ENCODE measurements at places on chromosomes 3 and 15.
A peak's percentile ranks its signal among the peaks of the same experiment; 100 is the strongest.

- DNase-seq = peak; percentile 46
Observed at GRCh38 chr3:184812662-184813042, 686 bp downstream of the VPS8 start.

DNA sequence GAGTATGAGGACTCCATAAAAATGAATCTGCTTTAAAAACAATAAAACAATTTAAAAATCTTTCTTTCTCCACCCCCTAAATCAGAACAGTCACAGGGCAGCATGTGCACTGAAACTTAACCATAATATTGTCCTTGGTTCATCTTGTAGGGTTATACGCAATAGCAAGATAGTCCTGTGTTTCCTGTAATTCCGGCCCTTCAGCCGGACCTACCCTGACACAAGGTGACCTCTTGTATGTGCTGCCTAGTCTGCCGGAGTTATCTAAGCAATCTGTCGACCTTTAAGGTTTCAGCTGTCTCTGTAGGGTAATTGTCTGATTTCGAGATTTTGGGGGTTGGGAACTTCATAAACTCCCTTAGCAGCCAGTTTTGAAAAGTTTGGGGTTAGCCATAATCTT lies 99.9 kb downstream of the DHX36 start:
- no peak for DNase-seq

- no peak for DNase-seq
Observed at GRCh38 chr3:134134698-134135415, 105.1 kb upstream of the SLCO2A1 start.

GRCh38 chr3:23650371-23651140 lies 155.2 kb upstream of the UBE2E1 start:
- no peak for DNase-seq

DNA sequence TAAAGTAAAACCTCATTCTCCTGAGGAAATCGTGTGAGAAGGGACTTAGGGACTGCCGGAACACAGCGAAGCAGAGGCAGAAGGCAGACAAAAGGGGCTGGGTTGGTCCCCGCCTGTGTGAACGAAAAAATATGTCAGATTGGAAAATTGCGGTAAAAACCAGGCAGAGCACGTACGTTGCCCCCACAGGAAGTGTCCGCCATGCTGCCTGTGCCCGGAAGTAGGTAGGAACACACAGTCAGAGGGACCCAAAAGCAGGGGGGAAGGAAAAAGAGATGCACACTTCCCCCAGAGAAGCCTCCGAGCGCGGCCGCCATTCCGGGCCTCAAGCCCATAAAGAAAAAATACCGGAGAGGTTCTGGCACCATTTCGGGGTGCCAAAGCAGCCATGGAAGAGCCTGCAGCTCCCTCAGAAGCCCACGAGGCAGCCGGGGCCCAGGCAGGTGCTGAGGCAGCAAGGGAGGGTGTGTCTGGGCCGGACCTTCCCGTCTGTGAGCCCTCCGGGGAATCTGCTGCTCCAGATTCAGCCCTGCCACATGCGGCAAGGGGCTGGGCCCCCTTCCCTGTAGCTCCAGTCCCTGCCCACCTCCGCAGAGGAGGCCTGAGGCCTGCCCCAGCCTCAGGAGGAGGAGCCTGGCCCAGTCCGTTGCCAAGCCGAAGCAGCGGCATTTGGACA lies at the start of gene MKRN3:
MKRN3 (plus strand) TSS at position 280 of the 676 bp plus-strand sequence; CDS start at position 389, 109 bp downstream.
- DNase-seq = peak; percentile 58

- DNase-seq = no peak
Observed at GRCh38 chr15:29092376-29093064, 177.1 kb downstream of the NSMCE3 start.

- DNase-seq = no peak
Observed at GRCh38 chr3:134035836-134036235, 6.1 kb upstream of the SLCO2A1 start.

GRCh38 chr15:73607405-73607804 lies 25.8 kb downstream of the NPTN start:
- no peak for DNase-seq

- no peak for DNase-seq
Observed at GRCh38 chr15:84604826-84605553, 4.2 kb downstream of the ZSCAN2 start.

DNA sequence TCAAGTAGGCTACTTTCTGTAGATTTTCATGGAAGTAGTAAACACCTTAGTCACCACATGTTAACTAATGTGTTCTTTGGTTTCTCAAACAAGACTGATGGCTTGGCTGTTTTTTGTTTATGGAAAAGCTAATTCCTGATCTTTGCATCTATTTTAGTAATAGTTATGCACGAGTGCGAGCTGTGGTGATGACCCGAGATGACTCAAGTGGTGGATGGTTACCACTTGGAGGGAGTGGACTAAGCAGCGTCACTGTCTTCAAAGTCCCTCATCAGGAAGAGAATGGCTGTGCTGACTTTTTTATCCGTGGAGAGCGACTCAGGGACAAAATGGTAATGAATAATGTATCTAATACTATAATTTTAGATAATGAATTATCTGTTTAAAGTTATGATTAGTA lies 46.6 kb downstream of the SPRED1 start:
- DNase-seq = no peak

GRCh38 chr3:15932348-15933300 lies 134.8 kb upstream of the ANKRD28 start:
- no peak for DNase-seq

GRCh38 chr15:63038926-63039673 lies 3.4 kb upstream of the TPM1 start:
- DNase-seq = no peak

DNA sequence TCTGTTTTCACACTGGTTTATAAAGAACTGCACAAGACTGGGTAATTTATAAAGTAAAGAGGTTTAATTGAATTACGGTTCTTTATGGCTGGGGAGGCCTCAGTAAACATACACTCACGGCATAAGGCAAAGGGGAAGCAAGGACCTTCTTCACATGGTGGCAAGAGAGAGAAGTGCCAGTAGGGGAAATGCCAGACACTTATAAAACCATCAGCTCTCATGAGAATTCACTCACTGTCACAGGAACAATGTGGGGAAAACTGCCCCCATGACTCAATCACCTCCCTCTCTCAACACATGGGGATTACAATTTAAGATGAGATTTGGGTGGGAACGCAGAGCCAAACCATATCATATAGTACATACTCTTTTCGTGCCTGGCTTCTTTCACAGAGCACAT lies 42.4 kb downstream of the MAP2K1 start:
- DNase-seq = no peak

DNA sequence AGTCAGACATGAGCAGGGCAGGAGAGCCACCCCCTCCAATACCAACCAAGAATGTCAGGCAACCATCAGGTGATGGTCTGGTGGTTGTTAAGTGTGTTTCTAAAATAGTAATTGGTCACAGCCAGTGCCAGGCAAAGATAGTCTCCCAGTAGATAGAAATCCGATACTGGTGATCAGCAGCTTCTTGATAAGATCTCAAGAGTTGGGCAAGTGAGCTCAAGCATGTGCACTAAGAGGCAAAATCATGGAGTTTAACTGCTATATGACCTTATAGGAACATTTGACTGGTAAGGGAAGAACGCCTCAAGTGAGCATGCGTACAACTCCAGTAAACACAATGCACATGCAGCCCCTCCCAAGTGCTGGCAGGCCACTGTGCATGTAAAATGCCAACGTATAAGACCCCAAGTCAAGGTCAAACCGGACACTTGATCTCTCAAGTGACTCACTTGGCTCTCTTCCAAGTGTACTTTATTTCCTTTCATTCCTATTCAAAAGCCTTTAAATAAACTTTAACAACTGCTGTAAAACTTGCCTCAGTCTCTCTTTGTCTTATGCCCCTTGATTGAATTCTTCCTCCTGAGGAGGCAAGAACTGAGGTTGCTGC lies 36.0 kb upstream of the CBLB start:
- DNase-seq = no peak

DNA sequence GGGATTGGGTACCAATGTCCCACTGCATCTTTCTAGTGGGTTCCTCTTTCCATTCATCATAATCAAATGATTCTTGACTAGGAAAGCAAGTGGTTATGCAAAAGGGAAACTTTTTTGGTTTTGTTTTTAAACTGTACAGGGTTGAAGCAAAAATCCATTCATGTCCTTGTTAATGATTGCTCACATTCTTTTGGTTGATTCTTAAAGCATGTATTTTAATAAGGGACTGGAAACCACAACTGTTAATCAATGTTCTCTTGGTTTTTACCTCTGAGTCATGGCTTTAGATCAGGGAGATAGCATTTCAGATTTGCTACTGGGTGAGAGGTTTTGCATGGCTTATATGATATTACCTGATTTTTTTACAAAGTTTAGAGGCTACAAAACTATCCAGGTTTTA lies 371.7 kb upstream of the RGMA start:
- no peak for DNase-seq

GRCh38 chr3:67617518-67617917 lies 36.9 kb downstream of the SUCLG2 start:
- DNase-seq = no peak

Data from NCI-H510A (cell line).